Stimulated activated effector memory CD8-positive, alpha-beta T cell treated with anti-CD3 and anti-CD28 coated beads, Interleukin-12 subunit alpha, Interleukin-12 subunit beta, amount 100 ng/mL, for 72 hours (primary cell): ENCODE measurements at places on chromosomes 1 and 21.

GRCh38 chr21:34166468-34166867 is 93.1 kb downstream of the MRPS6 start:
- DNase-seq = peak; percentile 54

DNA sequence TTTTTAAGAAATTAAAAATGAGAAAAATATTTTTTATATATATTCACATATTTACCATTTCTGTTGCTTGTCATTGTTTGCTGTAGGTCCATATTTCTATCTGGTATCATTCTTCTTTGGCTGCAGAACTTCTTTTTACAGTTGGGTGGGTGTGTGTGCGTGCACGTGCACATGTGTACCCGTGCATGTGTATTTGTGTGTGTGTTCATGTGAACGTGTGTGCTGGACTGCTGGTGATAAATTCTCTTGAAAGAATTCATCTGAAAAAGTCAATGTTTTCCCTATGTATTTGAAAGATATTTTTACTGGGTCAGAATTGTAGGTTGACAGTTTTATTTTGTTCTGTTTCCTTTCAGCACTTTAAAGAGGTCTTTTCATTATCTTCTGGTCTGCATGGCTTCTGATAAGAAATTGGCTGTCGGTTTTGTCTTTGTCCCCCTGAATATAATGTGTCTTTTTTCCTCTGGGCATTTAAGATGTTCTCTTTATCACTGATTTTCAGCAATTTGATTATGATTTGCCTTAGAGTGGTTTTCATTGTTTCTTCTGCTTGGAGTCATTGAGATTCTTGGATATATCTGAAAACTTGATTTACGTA is 34.5 kb upstream of the DPH5 start:
- DNase-seq = no peak

DNA sequence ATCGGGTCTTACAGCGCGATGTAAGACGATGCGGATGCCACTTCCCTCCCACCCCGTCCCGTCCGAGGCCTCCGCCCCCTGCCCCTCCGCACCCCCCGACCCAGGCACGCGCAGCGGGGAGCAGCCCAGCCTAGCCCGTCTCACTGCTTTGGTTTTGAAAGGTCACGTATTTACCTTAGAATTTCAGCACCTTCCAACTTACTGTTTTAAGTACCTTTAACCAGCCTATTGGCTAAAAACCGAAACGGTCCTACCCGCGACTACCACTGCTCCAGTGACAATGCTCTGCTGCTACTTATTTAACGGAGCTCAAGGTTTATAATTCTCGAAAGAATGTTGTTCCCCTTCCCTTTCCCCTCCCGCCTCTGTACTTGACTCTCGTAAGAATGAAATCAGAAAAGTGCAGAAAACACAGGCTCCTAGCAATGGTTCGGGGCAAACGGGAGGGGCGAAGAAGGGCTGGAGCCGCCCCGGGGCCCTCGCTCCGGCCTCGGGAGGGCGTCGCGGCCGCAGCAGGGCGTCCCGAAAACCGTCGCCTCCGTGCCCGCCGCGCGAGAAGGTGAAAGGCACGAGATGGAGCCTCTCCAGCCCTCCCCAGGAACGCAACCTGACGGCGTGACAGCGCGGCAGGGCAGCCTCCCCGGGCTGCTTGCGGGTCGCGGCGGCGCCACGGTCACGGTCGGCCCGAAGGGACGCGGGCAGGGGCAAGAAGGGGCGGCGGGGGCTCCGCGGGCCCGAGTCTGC is 667 bp downstream of the TMEM50B start:
- DNase-seq = no peak

GRCh38 chr21:14762327-14762726 is 216.2 kb upstream of the SAMSN1 start:
- no peak for DNase-seq

DNA sequence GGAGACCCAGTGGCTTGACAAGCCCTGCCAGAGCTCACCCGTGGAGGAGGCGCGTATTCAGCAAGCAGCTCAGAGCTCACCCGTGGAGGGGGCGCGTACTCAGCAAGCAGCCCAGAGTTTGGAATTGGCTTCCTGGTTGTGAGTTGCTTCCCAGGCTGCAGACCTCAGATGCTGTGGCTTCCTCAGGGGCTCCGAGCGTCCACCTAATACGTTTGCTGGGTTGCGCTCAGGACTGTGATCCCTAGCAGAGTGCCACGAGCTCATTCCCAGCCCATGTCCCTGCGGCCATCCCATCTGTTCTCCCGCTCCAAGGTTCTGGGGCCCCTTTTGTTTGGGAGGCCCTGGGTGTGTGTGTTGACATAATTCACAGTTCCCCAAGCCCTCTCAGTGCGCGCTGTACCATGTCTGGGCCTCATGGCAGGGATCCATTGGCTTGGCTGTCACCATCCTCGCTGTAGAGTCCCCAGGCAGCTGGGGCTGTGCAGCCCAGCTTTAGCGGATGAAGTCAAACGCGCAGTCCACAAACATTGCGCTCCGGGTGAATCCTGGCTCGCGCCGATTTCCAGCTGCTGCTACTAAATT is 3.6 kb downstream of the AJAP1 start:
- DNase-seq = no peak

- no peak for DNase-seq
These were observed 8.1 kb upstream of the ZNF687 start for GRCh38 chr1:151273924-151274466.

GRCh38 chr1:2988256-2988655 is 33.0 kb upstream of the ACTRT2 start:
- DNase-seq = no peak

DNA sequence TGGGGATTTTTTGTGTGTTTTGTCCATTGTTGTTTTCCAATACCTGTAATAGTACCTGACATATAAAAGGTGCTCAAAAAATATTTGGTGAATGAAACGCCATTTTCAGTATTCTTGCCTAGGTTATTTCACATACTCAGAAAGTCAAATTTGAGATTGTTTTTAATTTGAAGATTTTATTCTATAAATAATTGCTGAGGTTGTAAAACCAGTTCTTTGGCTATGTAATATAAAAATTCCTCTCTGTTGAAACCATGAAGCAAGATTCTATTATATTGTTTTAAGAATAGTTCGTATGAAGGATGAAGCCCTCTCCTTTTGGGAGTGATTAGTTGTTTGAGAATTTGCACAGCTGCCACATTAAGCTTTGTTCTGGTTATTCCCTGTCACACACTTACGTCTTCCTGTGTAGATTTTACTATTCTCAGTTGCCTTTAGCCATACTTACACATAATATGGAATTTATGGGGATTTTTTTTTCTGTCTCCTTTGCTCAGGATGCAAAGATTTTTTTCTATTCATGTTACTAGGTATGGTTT is 60.2 kb upstream of the MPC2 start:
- DNase-seq = no peak

GRCh38 chr1:53145051-53145600 is 2.7 kb upstream of the SLC1A7 start:
- DNase-seq = no peak

DNA sequence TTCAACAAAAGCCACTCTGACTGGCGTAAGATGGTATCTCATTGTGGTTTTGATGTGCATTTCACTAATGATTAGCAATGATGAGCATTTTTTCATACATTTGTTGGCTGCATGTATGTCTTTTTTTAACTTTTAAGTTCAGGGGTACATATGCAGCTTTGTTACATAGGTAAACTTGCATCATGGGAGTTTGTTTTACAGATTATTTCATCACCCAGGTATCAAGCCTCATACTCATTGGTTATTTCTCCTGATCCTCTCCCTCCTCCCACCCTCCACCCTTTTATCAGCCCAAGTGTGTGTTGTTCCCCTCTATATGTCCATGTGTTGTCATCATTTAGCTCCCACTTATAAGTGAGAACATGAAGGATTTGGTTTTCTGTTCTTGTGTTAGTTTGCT is 154.1 kb upstream of the POGK start:
- no peak for DNase-seq

GRCh38 chr21:25350056-25350455 is 257.2 kb downstream of the MRPL39 start:
- DNase-seq = peak; percentile 62

DNA sequence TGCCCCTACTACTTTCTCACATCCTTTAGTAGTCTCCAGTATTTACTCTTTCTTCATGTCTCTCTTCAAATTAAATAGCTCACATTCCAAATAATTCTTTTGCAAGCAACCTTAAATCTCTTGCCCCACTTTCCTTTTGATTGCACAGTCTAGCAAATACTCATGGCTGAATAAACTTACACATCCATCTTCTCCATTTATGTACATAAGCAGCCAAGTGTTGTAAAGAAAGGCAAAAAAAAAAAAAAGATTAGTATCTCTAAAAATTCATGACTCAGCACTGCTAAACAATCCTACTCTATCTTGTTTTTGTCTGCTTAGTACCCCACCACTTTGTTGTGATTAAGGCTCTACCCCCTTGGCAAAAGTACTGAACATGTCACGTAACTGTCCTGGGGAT is 42.6 kb downstream of the F13B start:
- DNase-seq = no peak
